ENCODE measurements at places on chromosomes 13 and 19.

DNA sequence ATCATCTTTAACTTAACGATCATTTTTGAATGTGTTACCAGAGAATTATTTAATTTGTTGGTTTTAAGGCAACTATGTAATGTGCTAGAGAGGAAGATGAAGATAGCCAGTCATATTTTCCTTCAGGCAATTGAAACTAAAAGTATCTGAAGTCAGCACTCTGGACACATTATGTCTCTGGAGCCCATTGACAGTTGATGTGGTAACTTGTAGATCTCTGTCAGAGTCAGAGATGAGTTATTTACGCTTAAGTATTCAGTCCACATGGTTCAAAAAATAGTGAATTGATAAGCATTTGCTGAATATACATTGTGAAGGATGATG lies 2.1 kb downstream of the ZMYM2 start:
- DNase-seq, result peak; percentile 22

DNA sequence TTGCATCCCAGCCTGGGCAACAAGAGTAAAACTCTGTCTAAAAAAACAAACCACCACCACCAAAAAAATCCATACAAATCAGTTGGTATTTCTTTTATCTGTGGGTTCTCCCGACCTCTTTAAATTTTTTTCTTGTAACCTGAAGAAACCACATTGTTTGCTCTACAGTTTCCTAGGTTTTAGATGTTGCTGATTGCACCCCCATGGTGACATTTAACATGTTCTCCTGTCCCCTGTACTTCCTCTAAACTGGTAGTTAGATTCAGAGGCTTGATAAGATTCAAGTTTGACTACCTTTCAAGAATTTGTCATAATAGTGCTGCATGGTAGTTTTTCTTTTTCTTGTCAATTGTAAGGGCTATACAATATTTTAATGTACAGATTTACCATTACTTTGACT lies 24.0 kb downstream of the ALG5 start:
- no peak for DNase-seq

- DNase-seq, result no peak
These were observed 272.0 kb downstream of the LMO7 start for GRCh38 chr13:75908141-75908540.

DNA sequence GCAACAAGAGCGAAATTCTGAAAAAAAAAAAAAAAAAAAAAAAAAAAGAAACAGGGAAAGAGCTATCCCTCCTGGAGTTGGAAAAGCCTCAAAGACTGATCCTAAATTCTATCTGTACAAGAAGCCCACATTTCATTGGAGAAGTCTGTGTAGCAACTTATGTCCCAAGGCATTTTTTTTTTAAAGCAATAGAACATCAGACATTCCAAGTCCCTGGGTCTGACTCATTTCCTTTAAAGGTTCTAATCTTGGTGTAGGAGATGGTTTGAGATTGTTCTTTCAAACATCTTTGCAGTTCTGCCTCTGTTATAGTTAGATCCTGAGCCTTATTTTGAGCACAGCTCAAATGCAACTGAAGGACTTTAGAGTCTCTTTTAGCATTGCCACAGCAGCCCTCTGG lies 706.5 kb upstream of the MIR17HG start:
- DNase-seq, result no peak

DNA sequence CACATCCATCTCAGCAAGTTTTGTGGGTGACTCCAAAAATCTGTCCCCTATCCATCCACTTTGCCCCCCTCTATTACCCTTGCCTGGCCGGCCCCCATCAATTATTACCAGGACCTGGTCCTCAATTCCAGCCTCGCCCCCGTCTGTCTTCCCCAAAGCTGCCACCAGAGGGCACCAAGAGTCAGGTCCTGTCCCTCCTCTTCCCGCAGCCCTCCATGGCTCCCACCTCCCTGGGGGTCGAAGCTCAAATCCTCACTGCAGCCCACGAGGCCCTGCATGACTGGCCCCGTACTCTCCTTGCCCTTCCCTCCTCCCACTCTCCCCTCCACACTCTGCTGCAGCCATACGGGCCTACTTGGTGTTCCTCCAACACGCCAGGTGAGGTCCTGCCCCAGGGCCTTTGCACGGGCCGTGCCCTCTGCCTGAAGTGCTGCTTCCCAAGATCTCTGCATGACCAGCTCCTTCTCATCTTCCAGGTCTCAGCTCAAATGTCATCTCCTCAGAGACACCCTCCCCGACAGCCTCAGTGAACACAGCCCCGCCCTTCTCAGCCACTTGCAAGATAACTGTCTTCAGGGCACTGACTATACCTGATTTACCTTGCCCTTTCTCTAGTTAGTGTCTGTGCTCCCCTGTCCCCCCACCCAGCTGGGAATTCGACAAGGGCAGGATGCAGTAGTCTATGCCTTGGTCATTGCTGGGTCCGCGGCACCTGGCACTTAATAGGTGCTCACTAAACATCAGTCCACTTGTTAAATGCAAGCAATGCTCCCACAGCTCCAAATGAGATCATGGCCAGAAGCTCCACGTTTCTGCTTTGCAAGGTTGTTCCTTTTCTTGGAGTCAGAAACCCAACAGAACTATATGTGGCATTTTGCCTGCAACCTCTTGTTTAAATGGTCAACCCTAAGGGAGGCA lies 16.8 kb upstream of the SEMA6B start:
- DNase-seq, result peak; percentile 47

Measured in CD4-positive, alpha-beta T cell treated with Interleukin-4 for 4 hours (primary cell).